CD14-positive monocyte (primary cell): ENCODE measurements at places on chromosomes 16 and 17. TPM values are rescaled to one million over a fixed set of nuclear protein-coding genes. Genes with fewer than 3 reads are reported as not detected.

Gene PPL
- not detected in 2 replicates for polyA plus RNA-seq

Gene UBALD2
- polyA plus RNA-seq, result 2.2 TPM

Gene CHMP6
- 44.1 TPM for polyA plus RNA-seq

Gene PRSS8
- not detected for polyA plus RNA-seq

Gene GPR179
- not detected for polyA plus RNA-seq

Gene UMOD
- not detected in 2 replicates for polyA plus RNA-seq

Gene ACSM2B
- polyA plus RNA-seq, result not detected

Gene TBX6
- 0.65 and 0.89 TPM in 2 replicates for polyA plus RNA-seq

Gene ZMYND15
- polyA plus RNA-seq, result 9.0 and 13.6 TPM in 2 replicates
